ENCODE measurements at places on chromosomes 6 and 20.

DNA sequence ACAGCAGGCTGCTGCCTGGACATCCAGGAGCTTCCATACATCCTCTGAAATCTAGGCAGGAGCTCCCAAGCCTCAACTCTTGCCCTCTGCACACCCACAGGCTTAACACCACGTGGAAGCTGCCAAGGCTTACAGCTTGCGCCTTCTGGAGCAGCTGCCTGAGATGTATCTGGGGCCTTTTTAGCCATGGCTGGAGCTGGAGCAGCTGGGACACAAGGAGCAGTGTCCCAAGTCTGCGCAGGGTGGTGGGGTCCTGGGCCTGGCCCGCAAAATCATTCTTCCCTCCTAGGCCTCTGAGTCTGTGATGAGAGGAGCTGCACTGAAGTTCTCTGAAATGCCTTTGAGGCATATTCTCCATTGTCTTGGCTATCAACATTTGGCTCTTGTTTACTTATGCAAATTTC, 255.0 kb downstream of the DLL1 start:
- no peak for DNase-seq

- DNase-seq: no peak
These were observed 496.7 kb downstream of the BMP2 start for GRCh38 chr20:7264137-7264536.

GRCh38 chr6:167499161-167499660, 174.3 kb downstream of the TTLL2 start:
- DNase-seq: no peak

DNA sequence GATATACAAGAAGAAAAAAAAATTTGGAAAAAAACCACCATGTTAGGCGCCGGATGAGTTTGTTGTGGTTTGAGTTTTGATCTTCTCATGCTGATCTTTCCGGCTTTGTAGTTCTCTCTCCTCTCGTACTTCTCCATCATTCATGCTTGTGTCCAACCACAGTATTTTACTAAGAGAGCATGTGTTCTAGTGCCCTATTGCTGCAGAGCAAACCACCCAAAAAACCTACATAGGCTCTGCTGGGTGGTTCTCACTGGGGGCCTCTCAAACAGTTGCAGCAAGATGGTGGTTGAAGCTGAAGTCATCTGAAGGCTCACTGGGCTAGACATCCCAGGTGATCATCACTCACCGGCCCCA, 404.2 kb downstream of the PLCB1 start:
- DNase-seq: no peak

DNA sequence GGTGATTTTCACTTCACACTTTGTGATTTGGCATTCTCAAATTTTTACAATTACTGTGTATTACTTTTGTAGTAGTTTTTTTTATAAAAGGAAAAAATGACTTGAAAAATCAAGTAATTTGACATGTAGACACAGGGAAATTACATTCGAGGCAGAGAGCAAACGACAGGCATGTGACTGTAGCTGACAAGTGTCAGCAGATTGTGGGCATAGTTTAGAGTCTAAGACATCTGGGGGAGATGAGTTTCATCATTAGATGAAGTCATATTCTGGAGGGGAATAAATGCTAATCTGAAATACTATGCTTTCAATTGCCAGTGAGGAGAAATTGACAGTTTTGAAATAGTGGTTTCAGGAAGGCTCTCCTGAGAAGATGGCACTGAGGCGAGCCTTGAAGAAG, 126.0 kb downstream of the MTHFD1L start:
- DNase-seq: no peak

DNA sequence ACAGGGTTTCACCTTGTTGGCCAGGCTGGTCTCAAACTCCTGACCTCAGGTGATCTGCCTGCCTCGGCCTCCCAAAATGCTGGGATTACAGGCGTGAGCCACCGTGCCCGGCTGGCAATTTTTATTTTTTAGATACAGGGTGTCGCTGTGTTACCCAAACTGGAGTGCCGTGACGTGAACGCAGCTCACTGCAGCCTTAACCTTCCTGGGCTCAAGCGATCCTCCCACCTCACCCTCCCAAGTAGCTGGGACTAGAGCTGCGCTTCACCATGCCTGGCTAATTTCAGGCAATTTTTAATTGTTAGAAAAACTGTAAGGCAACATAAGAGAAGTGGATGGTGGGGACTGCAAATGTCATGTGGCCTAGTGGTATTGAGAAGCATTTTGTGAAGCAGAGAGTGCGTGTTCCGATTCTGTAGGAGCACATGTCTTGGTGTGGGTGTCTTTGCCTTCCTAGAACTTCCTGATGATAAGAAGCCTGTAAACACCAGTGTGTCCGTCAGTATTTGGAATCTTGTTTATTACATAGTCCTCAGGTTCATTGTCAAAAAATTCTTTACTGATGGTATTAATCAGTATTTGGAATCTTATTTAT, 18.0 kb downstream of the JARID2 start:
- DNase-seq: no peak

GRCh38 chr20:38246357-38247165, 14.0 kb downstream of the KIAA1755 start:
- DNase-seq: no peak

- no peak for DNase-seq
These were observed 14.3 kb upstream of the ZC3H12D start for GRCh38 chr6:149499066-149499465.

GRCh38 chr20:17665756-17666155, 16.3 kb downstream of the RRBP1 start:
- DNase-seq: no peak

DNA sequence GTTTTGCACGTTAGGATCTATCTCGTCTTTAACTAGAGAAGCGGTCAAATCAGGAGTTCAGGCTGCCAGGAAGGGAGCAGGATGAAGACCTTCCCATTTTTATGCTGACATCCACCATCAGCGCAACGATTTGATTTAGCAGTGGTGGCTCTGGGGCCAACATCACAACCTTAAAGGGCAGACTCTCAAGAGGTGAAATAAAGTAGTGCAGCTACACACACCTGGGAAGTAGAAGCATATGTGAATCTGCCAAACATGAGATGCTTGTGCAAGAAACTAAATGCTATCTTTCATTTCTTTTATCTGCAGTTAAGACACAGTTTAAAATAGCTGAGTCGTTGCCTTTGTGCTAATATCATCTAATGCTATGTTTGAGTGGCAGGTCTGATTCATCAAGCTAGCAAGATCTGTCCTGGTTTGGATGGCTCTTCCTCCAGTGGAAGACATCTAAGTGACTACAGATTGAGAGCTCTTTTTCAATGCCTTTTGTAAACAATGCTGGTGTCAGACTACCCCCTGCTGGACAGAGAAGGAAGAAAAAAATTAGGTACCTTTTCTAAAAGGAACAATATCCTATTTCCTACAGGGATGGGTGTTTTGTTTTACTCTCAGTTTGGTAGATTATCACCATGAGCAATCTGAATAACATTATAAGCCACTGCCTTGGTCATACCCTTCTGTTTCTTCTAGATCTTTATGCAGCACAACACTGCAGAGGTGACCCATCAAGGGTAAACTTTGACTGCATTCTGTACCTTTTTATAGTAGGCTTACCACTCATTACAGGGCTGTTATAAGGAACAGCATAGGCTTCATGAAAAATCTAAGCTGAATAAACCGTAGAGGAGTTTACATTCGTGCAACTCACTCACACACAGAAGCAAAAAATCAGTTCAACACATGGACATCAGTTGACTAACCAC, 171.6 kb upstream of the FBXL4 start:
- peak; percentile 46 for DNase-seq

- DNase-seq: no peak
These were observed 80.3 kb upstream of the HMGCLL1 start for GRCh38 chr6:55659304-55659703.

GRCh38 chr6:43828711-43829110, 58.7 kb downstream of the VEGFA start:
- no peak for DNase-seq

DNA sequence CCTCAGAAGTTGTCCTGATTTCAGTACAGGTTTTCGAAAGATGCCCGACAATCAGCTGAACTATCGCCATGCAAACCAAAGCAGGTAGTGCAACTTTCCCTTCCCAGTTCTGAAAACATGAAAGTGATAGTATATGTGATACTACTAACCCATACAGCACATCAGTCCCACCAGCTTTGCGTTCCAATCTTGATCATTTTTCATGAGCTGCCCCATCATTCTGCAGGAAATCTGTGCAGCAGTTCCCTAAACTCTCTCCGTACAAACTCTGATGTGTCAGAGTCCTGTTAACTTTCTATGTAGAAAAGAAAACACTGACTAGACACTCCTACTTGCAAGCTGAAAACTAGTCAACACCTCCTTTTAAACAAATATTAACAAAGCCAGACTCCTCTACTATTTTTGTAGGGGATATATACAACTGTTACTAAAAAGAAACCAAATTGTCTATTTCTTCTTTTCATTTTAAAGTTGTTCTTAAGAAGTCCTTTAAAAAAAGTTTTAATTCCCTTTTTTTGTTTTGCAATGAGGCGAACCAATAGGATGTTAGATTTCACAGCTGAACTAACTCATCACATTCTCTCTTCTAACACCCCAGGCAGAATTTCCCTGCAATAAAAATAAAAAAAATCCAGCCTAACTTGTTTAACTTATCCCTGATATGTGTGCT, 99.6 kb upstream of the DST start:
- no peak for DNase-seq

- DNase-seq: no peak
These were observed 32.3 kb upstream of the SLC22A23 start for GRCh38 chr6:3489027-3489757.

All from activated CD4-positive, alpha-beta T cell treated with anti-CD3 and anti-CD28 coated beads, Interleukin-2, amount 50 U/mL, for 16 hours (primary cell).